NCI-H774 (cell line): ENCODE measurements at places on chromosomes 11 and 22.

DNA sequence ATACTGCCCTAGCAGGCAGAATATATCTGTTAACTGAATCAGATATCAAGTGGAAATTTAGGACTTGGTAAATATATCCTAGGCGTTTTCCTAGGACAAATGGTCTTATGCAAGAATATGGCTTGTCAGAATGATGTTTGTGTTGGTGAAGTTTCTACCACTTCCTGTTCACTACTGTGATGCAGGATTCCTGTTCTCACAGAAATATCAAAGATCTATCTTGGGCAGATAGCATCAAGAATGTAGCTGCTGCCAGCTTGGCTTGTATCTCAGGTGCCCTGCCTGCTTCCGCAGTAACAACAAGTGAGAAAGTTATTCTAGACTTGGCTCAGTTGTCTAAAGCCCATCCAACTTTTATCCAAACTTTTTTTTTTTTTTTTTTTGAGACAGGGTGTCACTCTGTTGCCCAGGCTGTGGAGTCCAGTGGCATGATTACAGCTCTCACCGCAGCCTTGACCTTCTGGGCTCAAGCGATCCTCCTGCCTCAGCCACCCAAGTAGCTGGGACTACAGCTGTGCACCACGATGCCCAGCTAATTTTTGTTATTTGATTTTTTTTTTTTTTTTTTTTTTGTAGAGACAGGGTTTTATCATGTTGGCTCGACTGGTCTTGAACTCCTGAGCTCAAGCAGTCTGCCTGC, 61.3 kb downstream of the PPME1 start:
- DNase-seq = no peak

- DNase-seq = no peak
These were observed 15.0 kb downstream of the AASDHPPT start for GRCh38 chr11:106092446-106092845.

- DNase-seq = no peak
These were observed 183.1 kb downstream of the ARHGAP42 start for GRCh38 chr11:100870138-100870537.

DNA sequence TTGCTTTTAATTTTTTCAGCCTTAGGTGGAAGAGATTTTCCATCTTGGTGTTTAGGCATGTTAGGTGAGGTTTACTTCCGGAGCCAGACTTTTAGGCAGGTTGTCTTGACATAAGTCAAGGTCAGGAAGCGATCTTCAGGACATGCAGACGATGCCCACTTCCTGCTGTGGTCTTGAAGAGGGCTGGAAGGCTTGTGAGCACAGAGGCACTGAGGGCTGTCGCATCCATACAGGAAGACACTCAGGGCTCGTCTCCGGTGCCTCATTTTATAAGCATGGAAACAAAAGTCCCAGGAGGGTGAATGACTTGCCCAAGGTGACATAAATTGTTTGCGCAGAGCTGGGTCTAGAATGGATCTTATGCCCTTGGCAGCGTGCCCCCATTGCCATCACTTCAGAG, 30.8 kb downstream of the MARK2 start:
- no peak for DNase-seq

DNA sequence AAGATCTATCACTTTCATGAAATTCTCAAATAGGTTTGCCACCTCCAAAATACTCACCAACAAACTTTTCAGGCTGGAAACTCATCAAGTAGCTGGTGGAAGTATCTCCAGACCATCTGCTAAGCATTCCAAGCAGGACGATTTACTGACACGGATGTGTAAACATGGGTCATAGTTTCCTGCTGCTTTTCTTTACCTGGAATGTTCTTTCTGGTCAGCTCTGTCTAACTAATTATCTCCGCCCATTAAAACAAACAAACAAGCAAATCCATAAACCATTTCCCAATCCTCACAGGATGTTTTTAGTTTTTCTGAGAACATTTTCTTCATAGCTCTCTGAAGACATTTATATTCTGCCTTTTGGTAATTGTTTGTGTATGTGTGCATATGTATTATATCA, 397.0 kb downstream of the METTL15 start:
- DNase-seq = no peak

- no peak for DNase-seq
These were observed 107.8 kb downstream of the CD44 start for GRCh38 chr11:35246745-35247144.

- DNase-seq = no peak
These were observed 9.9 kb upstream of the APOBEC3A start for GRCh38 chr22:38947321-38948140.

DNA sequence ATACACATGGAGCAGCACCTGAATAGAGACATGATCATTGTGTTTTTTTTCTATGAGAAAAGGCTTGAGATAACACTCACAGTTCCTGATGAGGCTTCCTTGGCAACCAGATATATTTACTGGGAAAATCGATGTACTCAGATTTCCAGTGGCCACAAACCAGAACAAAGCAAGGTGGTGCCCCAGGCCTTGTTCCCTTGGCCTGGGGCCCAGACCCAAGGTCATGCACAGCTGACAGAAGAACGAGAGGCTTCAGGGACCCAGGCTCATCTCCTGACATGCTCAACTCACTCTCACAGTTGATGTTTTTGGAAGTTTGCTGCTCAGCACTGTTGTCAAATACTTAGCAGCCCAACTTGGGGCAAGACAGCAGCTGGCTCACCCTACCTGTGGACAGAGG, 281.8 kb downstream of the NTM start:
- no peak for DNase-seq

DNA sequence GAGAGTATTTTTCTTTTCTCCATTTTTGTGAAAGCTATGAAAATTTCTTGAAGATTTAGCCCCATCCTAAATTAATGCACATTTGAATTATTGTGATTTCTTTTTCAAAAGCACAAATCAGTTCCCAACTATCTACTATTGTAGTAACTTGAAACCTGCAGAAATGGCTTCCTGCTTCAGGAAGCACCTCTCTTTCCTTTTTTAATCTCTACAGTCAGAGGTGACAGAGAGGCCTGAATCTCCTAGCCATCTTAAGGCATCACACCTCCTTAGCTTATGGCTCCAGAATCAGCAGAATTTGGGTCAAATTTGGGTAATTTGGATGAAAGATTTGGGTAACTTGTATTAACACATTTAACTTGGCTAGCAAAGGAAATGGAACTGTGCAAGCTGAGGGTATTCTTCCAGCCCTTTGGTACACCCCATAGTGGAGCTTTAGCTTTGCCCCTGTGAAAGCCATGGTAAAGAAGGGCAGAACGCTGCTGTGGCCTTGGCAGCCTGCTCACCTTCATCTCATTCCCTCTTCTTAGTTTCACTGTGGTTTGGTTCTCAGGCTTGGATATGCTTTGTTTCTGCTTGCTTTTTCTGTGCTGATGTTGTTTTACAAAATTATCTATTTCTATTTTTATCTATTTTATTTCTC, 16.2 kb downstream of the TBCEL start:
- no peak for DNase-seq

DNA sequence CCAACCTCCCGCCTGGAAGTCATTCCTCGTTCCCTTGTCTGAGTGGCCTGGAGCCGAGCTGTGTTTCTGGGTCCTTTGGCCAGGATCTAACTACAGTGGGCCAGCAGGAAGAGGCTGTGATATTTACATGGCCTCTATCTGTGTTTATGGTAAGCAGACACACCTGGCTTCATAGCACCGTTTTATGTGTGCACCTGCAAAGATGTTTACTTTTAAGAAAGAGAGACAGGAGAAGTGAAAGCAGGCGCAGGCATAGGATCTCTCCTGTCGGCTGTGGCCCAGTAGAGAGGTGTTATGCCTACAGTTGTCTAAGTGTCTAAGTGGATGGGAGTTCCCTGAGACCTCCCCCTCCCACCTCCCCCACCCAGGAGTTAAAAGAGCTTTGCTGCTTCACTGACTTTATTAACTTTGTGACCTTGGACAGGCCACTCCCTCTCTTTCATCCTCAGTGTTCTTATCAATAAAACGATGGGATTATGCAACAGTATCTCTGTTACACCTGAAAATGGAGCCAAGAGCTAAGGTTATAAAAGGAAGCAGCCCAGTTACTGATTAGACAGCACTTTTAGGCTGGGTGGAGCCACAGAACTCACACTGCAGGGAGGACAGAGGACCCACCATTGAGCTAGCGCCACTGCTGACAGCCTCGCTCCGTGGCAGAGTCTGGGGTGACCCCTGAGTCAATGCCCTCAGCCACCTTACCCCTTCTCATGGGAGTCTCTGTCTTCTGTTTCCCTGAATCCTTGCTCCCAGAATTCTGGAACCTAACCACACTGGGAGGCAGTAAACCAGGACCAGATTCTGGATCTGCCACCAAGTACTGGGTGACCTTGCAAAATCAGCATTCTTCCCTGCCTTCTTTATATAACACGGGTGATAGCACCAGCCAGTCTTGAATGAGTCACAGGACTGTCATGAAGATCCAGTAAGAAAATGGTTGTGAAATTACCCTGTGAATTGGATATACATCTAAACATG, 22.0 kb downstream of the ST14 start:
- peak; percentile 96 for DNase-seq

- DNase-seq = no peak
These were observed 236.8 kb upstream of the PITPNB start for GRCh38 chr22:28155808-28156207.

- DNase-seq = no peak
These were observed 4.4 kb upstream of the PDGFB start for GRCh38 chr22:39249086-39249704.

- no peak for DNase-seq
These were observed 29.7 kb downstream of the ART5 start for GRCh38 chr11:3611976-3612678.

GRCh38 chr11:86108890-86109638, 40.2 kb upstream of the PICALM start:
- DNase-seq = no peak

- DNase-seq = no peak
These were observed 196.2 kb downstream of the TBC1D22A start for GRCh38 chr22:46958658-46959057.

- DNase-seq = no peak
These were observed 262.2 kb downstream of the BRD1 start for GRCh38 chr22:49565516-49565855.

- DNase-seq = no peak
These were observed 26.9 kb upstream of the CYB5R3 start for GRCh38 chr22:42676059-42676607.

DNA sequence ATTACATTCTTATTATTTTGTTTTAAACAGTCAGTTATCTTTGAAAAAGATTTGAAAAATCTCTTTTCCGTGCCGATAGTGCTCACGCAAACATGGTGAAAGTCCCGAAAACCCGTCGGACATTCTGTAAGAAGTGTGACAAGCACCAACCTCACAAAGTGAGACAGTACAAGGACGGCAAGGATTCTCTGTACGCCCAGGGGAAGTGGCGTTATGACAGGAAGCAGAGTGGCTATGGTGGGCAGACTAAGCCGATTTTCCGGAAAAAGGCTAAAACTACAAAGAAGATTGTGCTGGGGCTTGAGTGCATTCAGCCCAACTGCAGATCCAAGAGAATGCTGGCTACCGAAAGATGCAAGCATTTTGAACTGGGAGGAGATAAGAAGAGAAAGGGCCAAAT, 28.7 kb upstream of the CTSD start:
- DNase-seq = no peak

DNA sequence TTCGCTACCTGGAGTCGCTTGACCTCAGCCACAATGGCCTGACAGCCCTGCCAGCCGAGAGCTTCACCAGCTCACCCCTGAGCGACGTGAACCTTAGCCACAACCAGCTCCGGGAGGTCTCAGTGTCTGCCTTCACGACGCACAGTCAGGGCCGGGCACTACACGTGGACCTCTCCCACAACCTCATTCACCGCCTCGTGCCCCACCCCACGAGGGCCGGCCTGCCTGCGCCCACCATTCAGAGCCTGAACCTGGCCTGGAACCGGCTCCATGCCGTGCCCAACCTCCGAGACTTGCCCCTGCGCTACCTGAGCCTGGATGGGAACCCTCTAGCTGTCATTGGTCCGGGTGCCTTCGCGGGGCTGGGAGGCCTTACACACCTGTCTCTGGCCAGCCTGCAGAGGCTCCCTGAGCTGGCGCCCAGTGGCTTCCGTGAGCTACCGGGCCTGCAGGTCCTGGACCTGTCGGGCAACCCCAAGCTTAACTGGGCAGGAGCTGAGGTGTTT, 12.8 kb downstream of the TSKU start:
- DNase-seq = no peak

DNA sequence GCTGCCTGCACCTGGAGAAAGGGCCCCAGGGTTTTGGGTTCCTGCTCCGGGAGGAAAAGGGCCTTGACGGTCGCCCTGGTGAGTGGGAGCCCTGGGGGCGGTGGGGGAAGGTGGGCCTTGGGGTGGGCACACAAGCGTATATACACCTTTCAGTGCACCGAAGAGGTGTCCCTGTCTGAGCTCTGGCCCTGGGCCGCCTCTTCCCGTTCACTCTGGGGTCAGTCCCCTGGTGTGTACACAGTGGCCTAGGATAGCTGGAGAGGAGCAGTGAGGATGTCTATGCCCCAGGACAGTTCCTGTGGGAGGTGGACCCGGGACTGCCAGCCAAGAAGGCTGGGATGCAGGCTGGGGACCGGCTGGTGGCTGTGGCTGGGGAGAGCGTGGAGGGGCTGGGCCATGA, 2.8 kb downstream of the NHERF4 start:
- DNase-seq = no peak

GRCh38 chr22:50730941-50731661, 6.9 kb upstream of the ACR start:
- DNase-seq = no peak

- no peak for DNase-seq
These were observed 81.3 kb downstream of the CLPB start for GRCh38 chr11:72352859-72353551.

GRCh38 chr11:66987158-66987620, 12.1 kb downstream of the C11orf86 start:
- DNase-seq = no peak

GRCh38 chr11:36249246-36249645, 40.0 kb downstream of the COMMD9 start:
- no peak for DNase-seq

GRCh38 chr11:12556788-12557384, 117.3 kb upstream of the TEAD1 start:
- DNase-seq = no peak

- no peak for DNase-seq
These were observed 312.8 kb downstream of the OPCML start for GRCh38 chr11:133219543-133219942.

- DNase-seq = peak; percentile 52
These were observed 13.0 kb upstream of the GLYATL1 start for GRCh38 chr11:58926251-58926650.

- no peak for DNase-seq
These were observed 2.3 kb downstream of the CHKA start for GRCh38 chr11:68118706-68119448.

GRCh38 chr22:43213051-43213450, 26.1 kb upstream of the TTLL12 start:
- DNase-seq = no peak
